Naive thymus-derived CD8-positive, alpha-beta T cell (primary cell): ENCODE measurements at places on chromosomes 12 and 14.

GRCh38 chr12:76155157-76155670 is 70.7 kb upstream of the NAP1L1 start:
- DNase-seq, result no peak

- peak; percentile 89 for DNase-seq
Observed at GRCh38 chr12:31324116-31324844, 1.7 kb downstream of the SINHCAF start.

GRCh38 chr12:115035535-115036107 is 351.6 kb upstream of the TBX3 start:
- no peak for DNase-seq

DNA sequence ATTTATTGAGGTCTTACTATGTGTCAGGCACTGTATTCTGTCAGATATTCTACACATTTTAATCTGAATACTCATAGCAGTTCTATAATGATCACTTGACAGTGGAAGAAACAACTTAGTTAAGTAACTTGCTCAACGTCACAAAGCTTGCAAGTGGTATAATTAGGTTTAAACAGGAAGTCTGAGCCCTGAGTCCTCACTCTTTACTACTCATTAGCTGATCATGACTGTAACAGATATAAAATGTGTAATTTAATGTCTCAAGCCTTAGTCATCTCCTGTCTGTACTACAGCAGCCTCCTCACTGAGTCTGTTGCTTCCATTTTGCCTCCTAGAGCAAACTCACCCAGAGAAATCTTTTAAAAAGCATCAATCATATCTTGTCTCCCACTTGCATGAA is 38.9 kb downstream of the PPP4R4 start:
- DNase-seq, result no peak

GRCh38 chr12:117470804-117471203 is 109.4 kb upstream of the NOS1 start:
- no peak for DNase-seq

DNA sequence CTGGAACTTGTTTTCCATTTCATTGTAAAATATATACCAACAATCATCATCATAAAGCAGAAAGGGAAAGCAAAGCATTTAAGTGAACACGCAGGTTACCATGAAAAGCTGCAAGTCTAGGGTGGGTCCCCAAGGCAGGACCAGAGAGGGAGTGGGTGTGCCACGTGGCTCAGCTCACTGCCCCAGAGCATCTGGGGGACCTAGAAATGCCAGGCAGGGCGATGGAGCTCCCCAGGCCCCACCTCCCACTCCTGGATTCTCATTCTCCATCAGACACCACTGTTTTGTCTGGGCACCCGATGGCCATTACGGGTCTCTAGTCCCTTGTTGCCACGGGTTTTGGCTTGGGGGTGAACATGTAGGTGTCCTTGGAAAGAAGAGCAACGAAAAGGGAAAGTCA is 34.7 kb downstream of the BCL11B start:
- no peak for DNase-seq

DNA sequence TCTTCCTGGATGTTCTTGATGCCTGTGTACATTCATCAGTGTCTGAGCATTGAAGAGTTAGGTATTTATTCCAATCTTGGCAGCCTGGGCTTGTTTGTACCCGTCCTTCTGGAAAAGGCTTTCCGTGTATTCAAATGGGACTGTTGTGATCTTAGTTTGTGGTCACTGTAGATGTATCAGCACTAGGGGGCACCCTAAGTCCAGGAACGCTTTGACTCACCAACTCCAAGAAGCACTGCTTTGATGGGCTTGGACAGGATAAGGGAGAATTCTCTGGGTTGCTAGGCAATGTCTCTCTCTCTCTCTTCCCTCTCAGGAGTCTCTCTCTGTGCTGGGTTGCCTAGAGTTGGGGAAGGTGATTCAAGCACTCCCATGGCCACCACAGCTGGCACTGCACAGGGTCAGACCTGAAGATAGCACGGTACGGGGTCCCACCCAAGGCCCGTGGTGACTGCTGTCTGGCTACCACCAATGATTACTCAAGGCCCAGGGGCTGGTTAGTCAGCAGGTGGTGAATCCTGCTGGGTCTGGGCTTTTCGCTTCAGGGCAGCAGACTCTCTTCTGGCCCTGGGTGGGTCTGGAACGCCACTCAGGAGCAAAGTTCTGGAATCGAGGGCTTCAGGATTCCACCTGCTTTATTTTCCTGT is 211.1 kb upstream of the RGS6 start:
- DNase-seq, result no peak
